Stimulated activated CD4-positive, alpha-beta T cell treated with anti-CD3 and anti-CD28 coated beads, TNF-alpha, amount 100 ng/mL, for 24 hours (primary cell): ENCODE measurements at places on chromosomes 4 and X.

DNA sequence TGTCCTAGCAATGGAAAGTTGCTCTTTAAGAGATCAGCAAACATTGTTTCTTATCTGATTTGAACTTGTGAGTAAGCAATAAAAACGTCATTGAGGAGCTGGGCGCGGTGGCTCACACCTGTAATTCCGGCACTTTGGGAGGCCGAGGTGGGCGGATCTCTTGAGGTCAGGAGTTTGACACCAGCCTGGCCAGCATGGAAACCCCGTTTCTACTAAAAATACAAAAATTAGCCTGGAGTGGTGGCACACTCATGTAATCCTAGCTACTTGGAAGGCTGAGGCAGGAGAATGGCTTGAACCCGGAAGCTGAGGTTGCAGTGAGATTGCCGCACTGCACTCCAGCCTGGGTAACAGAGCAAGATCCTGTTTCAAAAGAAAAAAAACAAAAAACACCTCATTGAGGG, 11.2 kb upstream of the PLAC8 start:
- DNase-seq = no peak

DNA sequence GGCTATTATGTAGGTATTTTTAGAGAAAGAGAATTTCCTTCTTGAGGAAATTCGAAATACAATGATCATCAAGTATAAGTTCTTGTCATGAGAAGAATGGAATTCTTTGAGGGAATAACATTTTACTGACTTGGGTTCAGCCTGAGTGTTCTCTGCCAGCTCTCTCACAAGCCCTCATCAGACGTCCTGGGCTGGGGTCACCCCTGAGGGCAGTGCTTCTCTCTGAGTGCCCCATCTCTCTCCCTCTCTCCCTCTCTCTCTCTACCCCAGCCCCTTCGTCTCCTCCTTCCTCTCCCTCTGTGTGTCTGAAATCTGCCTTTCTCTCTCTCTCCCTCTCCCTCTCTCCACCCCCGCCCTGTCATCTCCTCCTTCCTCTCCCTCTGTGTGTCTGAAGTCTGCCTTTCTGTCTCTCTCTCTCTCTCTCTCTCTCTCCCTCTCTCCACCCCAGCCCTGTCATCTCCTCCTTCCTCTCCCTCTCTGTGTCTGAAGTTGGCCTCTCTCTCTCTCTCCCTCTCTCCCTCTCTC, 241.7 kb upstream of the PSAPL1 start:
- DNase-seq = no peak

DNA sequence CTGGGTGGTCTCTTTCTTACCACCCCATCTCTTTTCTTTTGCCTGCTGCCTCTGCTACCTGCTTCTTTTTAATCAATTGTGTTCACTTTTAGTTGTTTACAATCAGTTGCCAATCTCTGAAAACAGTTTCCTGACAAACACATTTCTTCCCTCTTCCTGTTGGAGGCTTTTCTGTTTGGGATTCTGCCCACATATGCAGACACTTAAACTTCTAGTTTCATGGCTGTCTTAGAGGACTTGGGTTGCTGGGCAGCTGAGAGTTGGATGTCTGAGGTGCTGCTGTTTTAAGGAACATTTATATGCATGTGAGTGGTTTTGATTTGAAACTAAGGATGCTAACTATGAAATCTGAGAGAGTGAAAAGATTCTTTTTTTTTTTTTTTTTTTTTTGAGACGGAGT, 112.3 kb upstream of the LIMCH1 start:
- DNase-seq = no peak

- DNase-seq = no peak
Measured at GRCh38 chrX:112759966-112760365, 80.2 kb upstream of the LHFPL1 start.

DNA sequence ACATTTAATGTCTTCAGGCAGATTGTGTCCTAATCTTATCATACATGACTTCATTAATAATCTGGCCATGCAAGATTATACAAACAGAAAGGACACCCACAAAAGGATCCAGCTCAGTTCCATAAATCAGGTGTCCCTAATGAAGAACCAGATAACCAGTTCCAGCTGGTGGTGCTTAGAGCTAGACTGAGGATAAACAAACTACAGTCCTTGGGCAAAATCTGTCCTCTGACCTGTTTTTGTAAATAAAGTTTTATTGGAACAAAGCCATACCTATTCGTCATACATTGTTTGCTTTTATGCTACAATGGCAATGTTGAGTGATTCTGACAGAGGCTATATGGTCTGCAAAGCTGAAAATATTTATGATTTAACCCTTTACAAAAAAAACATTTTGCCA, 199.5 kb downstream of the MID1IP1 start:
- DNase-seq = no peak

DNA sequence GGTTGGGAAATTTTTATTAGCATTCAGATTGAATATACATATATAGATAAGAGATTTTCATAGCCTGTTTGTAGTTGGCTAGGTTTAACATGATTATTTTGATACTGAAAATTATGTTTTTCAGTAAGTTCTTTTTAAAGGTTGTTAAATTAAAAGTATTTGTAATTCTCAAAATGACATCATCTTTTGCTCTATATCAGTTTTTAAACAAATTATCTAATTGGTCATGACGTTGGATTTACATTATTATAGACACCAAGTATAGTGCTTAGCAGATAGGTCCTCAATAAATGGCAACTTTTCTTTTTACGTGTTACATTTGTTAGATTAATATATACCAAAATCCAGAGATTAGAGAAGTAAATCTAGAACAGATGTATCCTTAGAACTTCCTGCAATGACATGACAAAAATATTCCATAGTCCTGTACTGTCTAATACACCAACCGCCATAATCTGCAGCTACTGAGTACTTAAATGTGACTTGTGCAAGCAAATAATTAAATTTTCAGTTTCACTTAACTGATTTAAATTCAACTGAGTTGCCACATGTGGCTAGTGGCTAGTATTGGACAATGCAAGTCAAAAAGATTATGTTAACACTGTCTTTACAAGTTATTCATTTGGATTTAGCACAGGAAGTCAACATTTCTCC, 1613.1 kb upstream of the TENM3 start:
- no peak for DNase-seq
